ENCODE measurements at places on chromosomes 7 and 10.
A peak's percentile ranks its signal among the peaks of the same experiment; 100 is the strongest.

GRCh38 chr10:112115781-112116385, 67.7 kb downstream of the GPAM start:
- DNase-seq: peak; percentile 83

DNA sequence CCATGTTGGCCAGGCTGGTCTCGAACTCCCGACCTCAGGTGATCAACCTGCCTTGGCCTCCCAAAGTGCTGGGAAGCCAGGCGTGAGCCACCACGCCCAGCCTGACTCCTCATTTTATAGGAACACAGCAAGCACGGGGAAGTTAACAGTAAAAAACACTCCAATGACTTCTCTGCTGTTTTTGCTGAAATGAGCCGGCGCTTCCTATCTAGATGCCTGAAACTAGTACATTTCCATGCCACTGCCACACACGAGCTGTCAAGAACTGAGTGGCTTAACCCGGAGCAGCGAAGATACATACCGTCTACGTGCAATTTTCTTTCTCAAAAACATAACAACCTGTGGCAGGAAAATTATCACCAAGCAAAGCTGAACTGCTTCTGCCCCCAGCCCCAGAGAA, 16.8 kb downstream of the DAGLB start:
- no peak for DNase-seq

- DNase-seq: no peak
These were observed 39.2 kb downstream of the ST8SIA6 start for GRCh38 chr10:17415046-17415658.

DNA sequence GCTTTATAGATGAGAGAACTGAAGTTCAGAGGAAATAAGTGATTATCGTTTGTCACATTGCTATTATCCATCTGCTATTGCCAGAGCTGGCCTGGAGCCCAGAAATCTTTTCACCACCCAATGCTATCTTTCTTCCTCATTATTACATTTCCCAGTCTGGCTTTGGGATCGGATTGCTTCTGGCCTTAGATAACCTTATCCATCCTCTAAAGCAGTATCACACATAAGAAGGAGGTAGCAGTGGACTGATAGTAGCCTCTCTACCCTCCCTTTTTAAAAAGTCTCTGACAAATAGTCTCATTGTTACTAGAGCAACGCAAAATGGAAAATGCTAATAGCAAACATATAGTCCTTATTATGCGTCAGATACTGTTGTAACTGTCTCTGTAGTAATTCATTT, 1.3 kb upstream of the CLDN12 start:
- no peak for DNase-seq

GRCh38 chr10:76082956-76083355, 651.5 kb downstream of the LRMDA start:
- no peak for DNase-seq

DNA sequence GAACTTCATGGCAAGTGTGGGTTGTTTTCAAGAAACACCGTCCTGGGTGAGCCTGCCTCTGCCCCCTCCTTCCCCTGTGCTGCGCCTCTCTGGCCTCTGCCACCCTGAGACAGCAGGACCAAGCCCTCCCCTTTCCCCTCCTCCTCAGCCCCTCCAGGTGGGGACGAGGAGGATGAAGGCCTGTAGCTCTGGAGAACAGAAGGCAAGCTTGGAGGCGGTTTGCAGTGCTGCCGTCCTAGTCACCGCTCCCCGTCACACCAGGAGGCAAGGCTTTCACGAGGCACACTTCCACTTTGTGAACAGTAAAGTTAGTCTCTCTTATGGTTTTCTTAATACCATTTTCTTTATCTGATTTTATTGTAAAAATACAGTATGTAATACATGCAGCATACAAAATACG, 8.8 kb upstream of the VIPR2 start:
- DNase-seq: no peak

DNA sequence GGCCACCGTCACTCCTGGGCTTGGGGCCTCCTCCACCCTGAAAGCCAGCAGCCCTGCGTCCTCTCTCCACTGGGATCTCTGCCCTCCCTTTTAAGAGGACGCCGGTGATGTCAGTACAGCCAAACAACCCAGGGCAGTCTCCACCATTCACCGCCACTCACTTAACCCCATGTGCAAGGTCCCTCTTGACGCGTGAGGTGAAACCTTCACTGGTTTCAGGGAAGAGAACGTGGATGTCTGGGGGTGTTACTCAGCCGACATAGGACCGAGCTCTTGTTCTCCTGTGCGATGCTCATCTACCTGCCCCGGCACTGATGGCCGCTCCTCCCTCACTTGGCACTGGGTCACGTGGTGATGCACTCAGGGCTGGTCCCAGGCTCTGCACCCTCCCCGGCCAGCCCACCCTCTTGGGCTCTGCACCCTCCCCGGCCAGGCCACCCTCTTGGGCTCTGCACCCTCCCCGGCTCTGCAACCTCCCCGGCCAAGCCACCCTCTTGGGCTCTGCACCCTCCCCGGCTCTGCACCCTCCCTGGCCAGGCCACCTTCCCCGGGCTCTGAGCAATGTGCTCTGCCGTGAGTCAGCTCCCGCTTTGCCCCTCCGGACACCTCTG, 36.1 kb downstream of the ADGRA1 start:
- DNase-seq: no peak

DNA sequence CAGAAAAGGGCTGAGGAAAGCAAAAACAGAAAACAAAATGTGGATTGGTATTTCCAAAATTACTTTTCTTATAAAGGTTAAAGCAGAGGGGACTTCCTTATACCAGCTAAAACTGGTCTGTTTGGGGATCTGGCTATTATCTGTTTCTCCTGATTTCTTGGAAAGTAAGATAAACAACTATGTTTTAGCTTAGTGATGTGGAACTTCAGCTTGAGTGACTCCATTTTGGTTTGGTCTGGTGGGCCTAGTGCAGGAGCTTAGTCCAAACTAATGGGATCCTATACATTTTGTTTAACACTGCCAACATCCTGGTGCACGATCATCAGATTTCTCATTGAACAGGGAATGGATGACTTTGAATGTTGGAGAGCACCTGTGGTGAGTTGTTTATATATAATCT, 283.5 kb downstream of the ADK start:
- no peak for DNase-seq

GRCh38 chr7:146542101-146542500, 425.5 kb downstream of the CNTNAP2 start:
- no peak for DNase-seq

DNA sequence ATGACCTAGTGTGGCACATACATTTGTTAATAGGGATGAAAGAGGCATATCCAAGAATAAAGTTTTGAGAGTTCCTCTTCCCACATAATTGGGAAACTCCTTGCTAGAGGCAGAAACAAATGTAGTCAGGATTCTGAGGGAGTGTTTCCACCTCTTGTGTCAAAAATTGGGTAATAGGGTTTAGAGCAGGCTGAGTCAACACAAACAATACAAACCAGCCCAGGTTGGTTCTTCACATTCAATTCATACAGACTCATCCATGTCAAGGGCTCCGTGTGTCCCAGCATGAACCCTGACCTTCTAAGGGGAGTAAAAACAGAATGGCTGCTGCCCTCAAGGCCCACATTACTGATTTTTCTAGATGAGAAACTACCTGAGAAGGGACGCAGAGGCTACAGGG, 75.3 kb downstream of the GLI3 start:
- DNase-seq: no peak

- no peak for DNase-seq
These were observed 369.6 kb downstream of the AUTS2 start for GRCh38 chr7:69967689-69968450.

- no peak for DNase-seq
These were observed 676 bp upstream of the GPR146 start for GRCh38 chr7:1043552-1044188.

- DNase-seq: no peak
These were observed 35.4 kb downstream of the CCDC3 start for GRCh38 chr10:12966067-12966466.

GRCh38 chr10:126124046-126124445, 227.7 kb downstream of the FANK1 start:
- no peak for DNase-seq

GRCh38 chr7:144027070-144027469, 21.7 kb upstream of the OR2A5 start:
- no peak for DNase-seq

- DNase-seq: no peak
These were observed 197.2 kb downstream of the REEP3 start for GRCh38 chr10:63718421-63718820.

Measured in HEK293T (cell line).